GF-D8 (cell line): ENCODE measurements at places on chromosomes 16 and 17.
A peak's percentile ranks its signal among the peaks of the same experiment; 100 is the strongest.

DNA sequence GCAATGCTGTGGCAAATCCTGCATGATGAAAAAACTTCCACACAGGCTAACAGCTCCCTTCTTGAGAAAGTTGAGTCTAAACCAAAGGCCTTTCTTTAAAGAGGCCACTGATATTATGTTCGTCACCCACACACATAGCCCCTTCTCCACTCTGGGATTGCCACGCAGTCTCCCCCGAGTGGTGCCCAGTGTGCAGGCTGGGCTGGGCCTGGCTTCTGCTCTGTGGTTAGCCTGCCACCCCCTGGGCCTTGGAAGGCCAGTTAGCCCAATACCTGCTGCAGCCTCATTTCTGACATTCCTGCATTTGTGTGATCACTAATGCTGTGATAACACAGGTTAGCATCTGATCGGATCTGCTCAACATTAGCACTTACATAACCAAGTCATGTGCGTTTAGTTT is 44.8 kb downstream of the CDH3 start:
- no peak for DNase-seq

- no peak for DNase-seq
Observed at GRCh38 chr17:50087246-50087911, 7.8 kb upstream of the PDK2 start.

DNA sequence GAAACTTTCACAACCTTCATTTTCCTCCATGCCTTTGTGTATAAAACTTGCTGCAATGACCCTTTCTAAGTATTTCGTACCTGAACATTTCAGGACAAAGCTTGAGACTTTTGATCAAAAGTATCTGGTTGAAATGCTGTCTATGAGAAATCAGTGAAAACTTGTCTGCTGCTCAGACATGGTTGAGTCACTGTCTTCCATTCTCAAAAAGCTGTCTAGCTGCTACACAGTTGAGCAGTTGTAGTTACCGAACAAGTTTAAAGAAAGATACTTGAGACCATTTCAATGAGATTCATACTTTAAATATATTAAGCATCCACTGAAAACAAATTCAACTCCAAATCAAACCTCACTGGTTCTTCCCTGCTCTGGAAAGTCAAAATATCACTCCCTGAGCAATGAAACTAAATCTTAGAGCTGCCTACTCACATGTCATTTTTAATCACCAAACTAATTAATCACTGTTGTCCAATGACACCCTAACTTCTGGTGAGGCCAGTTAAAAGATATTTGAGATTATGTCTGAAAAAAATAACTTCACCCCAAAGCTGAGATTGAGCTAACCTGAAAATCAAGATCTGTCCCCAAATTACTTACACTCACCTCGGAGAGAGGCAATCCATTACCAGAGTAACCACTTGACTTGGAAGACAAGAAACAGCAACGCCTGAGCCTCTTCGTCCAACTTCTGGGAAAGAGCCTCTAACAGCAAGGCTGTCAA is 488 bp downstream of the TMEM100 start:
- no peak for DNase-seq

- no peak for DNase-seq
Observed at GRCh38 chr16:14667347-14668266, 26.5 kb downstream of the PLA2G10 start.

DNA sequence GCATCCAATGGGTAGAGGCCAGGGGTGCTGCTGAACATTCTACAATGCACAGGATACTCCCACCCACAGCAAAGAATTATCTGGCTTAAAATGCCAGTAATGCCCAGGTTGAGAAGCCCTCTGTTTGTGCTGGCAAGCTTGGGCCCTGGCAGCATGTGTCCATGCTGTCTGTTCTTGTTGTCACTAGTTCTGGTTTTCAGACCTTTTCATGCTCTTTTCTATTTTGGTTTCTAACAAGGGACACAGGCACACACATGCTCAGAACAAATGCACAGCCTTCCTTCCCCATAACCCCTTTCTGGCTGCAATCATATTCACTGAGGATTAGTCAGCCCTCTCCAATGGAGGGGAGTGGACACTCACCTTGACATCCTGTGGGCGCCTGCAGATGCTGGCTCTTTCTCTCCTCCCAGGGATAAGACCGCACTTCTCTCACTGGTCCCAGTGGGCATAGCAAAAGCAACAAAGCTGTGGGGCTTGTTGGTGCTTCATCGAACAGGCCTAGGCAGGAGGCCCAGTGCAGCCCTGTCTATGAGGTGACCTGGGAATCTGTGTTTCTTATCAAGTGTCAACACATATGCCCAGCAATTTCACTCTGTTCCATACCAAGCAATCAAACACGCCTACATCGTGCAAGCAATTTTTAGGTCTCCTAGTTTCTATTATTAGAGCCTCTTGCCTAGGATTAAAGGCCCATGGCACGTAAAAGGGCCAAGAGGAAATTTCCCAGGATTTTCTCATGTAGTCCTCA is 271.1 kb upstream of the CCL2 start:
- DNase-seq, result no peak

DNA sequence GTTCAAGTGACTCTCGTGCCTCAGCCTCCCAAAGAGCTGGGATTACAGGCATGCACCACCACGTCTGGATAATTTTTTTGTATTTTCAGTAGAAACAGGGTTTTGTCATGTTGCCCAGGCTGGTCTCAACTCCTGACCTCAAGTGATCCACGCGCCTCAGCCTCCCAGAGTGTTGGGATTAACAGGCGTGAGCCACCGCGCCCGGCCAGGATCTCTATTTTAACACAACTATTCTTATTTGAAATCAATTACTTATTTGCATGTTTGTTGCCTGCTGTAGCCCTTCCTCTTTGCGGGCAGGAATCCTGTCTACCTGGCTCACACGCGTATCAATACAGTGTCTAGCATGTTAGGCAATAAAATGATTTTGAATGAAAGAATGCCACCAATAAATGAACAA is 818 bp upstream of the CNEP1R1 start:
- no peak for DNase-seq

DNA sequence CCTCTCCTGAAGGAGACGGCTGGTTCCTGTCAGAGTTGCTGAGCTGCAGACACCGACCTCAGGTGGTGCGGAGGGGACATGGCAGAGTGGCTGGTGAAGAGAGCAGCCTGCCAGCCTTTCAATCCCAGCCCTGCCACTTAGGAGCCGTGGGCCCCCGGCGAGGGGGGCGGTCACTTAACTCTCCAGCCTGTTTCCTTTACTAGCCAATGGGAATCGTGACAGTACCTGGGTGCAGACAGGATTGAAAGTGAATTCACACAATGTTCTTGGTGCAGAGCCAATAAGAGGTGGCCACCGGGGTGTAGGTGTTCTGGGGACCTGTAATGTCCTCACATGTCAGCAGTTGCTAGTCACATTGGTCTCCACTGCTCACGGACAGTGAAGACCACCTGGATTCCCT is 13.5 kb downstream of the ACE start:
- DNase-seq, result no peak

DNA sequence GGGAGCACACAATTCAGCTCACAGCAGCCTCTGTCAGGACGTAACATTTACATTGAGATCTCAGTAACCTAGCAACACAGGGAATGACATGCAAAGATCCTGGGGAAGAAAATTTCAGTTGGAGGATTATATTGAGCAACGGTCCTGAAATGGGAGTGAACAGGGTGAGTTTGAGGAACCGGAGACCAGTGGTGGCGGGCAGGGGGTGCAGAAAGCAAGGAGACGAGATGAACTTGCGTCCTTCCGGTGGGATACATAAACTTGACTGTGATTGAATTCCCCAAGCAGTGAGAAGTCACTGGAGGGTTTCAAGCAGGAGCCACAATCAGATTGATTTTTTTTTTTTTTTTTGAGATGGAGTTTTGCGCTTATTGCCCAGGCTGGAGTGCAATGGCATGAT is 51.5 kb downstream of the SHISA6 start:
- no peak for DNase-seq

DNA sequence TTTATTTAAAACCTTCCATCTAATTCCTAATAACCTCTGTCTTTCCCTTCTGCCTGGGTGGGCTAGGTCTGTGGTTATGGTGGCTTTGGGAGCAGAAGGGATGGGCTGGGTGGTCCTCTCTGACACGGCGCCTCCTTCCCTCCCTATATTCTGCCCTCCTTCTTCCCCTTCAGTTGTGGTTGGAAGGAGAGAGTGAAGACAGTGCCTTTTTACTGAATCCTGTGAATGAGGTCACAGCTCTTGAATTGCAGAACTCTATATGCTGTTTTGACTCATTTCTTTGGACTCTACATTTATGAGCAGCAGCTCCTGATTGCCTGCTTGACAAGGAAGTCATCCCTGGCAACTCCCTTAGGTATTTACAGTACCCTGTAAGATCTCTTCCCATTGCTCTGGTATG is 256.0 kb upstream of the ELAC2 start:
- no peak for DNase-seq

GRCh38 chr16:2205967-2206313 is 686 bp downstream of the MLST8 start:
- DNase-seq, result no peak

- peak; percentile 17 for DNase-seq
Observed at GRCh38 chr17:44219108-44219615, 313 bp downstream of the UBTF start.

GRCh38 chr17:61208301-61209105 is 191.1 kb upstream of the TBX2 start:
- DNase-seq, result no peak

DNA sequence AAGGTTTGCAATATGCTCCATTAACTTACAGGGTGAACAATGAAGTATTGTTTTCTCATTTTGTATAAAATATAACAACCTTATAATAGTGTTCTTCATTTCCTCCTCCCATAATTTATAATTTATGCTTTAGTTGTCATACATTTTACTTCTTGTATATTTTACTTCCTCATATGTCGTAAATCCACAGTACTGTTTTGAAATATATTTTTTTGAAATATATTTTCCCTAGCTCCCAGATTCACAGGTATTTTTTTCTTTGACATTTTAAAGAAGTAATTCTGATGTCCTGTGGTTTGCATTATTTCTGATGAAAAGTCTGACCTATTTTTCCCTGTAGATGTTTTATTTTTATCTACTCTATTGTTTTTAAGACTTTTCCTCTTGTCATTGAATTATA is 52.7 kb downstream of the VMP1 start:
- DNase-seq, result no peak

GRCh38 chr16:5590416-5590815 is 492.8 kb upstream of the EEF2KMT start:
- DNase-seq, result no peak

DNA sequence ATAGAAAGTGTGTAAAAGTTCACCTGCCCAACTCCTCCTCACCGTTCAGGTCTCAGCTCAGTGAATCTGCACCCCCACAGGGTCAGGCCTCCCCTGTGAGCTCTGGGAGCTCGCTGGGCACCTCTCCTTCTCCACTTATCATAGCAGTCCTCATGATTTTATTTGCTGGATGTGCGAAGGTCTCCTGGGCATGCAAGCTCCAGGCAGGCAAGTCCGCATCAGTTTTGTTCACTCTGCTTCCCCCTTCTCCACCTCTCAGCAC is 112.8 kb downstream of the ZNF423 start:
- no peak for DNase-seq

GRCh38 chr16:15539197-15539596 is 103.8 kb downstream of the MARF1 start:
- DNase-seq, result no peak

- no peak for DNase-seq
Observed at GRCh38 chr17:36730095-36730808, 128.9 kb downstream of the MRM1 start.

DNA sequence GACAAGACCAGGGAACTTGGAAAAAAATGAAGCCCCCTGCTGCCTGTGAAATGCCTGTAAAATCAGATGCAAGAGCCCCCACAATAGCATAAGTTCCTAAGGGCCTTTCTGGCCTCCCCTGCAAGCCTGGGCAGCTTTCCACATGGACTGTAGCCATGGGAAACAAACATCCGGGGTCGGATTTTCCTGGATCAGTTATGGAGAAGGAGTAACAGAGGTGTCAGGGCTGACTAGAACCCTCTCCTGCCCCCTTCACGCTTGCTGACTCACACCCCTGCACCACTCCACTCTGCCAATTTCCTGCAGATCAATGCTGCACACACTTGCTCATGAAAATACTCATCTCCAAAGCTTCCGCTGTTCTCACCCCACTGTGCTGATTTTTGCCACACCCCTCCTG is 258.6 kb downstream of the CBLN1 start:
- DNase-seq, result no peak

DNA sequence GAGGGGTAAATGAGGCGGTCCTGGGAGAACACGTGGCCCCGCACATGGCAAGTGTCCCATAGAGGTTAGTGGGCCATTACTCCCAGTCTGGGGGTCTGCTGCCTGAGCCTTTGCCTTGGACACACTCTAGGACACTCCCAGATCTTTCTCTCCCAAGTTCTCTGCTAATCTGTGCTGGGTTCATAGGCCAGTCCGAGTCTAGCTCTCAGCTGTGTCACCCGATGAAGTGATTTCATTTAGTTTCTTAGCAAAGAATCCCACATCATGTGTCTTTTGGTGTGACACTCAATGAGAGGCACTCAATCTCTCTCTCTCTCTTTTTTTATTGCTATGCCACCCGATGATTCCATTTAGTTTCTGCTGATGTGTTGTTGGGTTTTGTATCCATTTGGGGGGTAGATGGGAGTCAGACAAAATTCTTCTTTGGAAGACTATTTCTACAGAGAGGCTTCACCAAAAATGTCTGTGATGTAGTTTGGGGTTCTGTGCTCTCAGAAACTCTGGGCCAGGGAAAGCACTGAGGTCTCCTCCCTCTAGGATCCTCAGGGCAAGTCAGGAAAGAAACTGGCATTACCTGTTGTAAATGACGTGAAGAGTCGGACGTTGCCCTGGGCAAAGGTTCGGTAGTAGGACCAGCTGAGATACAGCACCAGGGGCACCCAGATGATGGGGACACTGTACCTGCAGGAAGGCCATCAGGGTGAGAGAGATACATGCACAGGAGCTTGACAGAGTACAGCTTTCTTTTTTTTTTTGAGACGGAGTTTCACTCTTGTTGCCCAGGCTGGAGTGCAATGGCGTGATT is 25.2 kb upstream of the MLKL start:
- DNase-seq, result no peak

DNA sequence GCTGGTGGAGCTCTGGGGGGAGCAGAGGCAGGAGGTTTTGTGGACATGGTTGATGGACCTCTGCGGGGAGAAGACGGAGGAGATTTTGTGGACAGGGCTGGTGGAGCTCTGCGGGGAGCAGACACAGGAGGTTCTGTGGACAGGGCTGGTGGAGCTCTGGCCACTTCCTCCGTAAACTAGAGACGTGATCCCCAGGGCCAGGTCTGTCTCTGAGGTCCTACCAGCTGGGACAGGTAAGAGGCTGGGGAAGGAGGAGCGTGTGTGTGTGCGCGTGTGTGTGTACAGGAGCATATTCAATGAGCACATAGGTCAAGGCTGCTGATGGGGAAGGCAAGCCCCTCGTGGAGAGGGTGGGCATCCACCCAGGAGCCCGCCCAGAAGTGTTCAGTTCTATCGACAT is 20.6 kb downstream of the RPH3AL start:
- no peak for DNase-seq

- no peak for DNase-seq
Observed at GRCh38 chr17:20263595-20263994, 203.7 kb downstream of the LGALS9B start.
